ENCODE measurements at places on chromosomes 7 and 10. TPM values are rescaled to one million over a fixed set of nuclear protein-coding genes. Genes with fewer than 3 reads are reported as not detected.

HOXA1 gene
- total RNA-seq: 1.6 TPM

LOXL4 gene
- 0.38 TPM for total RNA-seq

HOXA13 gene
- total RNA-seq: not detected

EBLN1 gene
- total RNA-seq: not detected

GRID2IP gene
- total RNA-seq: not detected

ZNF722 gene
- not detected for total RNA-seq

NEUROD6 gene
- not detected for total RNA-seq

OLAH gene
- total RNA-seq: not detected

TLX1 gene
- total RNA-seq: not detected

RBM20 gene
- under 0.01 TPM for total RNA-seq
